ENCODE measurements at places on chromosomes 1 and 21. TPM values are rescaled to one million over a fixed set of nuclear protein-coding genes. Genes with fewer than 3 reads are reported as not detected.

GRCh38 chr1:3604468-3604974, 6.8 kb downstream of the MEGF6 start:
- DNase-seq, result no peak

Gene SPRR2F
- not detected for total RNA-seq

Gene DLGAP3
- 0.74 TPM for total RNA-seq

Gene RPS6KC1
- total RNA-seq, result 5.3 TPM

DNA sequence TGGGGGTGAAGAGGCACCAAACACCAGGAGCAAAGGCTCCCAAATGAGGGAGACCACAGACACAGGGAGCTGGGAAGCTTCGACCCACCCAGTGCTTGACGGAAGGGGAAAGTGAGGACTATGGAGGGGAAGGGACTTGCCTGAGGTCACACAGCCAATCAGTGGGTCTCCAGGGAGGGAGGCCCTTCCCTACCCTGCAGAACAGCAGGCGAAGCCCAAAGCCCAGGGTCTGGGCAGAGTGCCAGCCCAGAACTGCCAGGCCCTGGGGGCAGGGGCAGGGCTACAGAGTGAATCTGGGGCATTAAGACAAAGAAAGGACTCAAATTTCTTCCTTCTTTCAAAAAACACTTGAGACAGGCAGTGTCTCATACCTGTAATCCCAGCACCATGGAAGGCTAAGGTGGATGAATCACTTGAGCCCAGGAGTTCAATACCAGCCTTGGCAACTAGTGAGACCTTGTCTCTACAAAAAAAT, 45.5 kb upstream of the ECE1 start:
- DNase-seq, result no peak

DNA sequence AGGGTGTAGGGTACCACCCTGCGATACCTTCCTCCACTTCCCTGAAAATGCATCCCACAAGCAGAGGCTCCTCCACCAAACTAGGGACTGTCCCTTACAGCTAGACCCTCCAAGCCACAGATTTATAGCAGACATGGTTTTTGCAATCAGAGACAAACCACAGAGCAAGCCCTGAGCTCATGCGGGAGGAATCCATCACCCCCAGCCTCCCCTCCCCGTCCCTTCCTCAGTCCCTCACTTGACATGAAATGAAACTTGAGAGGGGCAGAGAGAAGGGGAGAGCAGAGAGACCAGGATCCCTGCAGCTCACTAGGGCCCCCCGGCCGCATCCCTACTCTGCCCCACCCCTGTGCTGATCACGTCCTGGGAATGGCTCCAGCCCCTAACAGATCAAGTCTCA, 94.9 kb downstream of the MRPL37 start:
- DNase-seq, result no peak

DNA sequence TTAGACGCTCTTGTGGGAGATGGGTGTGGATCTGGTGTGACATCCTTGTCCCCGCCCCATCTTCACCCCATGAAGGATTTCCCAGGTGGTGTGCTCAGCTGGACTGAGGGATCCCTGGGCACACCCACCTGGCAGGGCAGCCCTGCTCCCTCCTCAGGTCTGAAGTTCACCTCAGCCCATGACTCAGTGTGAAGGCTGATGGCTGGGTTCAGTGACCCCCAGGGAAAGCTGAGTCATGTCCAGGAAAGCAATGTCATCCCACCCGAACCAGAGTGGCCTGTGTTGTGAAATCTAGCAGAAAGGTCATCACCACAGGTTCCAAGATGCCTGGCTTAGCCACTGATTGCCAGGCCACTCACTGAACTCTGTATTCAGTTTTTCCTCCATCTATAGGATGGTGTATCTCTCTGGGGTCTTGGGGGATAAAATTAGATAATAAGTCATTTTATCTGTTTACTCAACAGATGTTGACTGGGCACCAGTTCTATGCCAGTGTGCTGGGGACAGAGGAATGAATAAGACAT, 97.7 kb upstream of the JUN start:
- no peak for DNase-seq

GRCh38 chr1:167223144-167224103, 2.7 kb downstream of the POU2F1 start:
- DNase-seq, result no peak

Gene MROH9
- total RNA-seq, result not detected

Gene PAFAH2
- 8.8 TPM for total RNA-seq

- DNase-seq, result no peak
These were observed 15.3 kb downstream of the ADORA1 start for GRCh38 chr1:203142684-203143408.

DNA sequence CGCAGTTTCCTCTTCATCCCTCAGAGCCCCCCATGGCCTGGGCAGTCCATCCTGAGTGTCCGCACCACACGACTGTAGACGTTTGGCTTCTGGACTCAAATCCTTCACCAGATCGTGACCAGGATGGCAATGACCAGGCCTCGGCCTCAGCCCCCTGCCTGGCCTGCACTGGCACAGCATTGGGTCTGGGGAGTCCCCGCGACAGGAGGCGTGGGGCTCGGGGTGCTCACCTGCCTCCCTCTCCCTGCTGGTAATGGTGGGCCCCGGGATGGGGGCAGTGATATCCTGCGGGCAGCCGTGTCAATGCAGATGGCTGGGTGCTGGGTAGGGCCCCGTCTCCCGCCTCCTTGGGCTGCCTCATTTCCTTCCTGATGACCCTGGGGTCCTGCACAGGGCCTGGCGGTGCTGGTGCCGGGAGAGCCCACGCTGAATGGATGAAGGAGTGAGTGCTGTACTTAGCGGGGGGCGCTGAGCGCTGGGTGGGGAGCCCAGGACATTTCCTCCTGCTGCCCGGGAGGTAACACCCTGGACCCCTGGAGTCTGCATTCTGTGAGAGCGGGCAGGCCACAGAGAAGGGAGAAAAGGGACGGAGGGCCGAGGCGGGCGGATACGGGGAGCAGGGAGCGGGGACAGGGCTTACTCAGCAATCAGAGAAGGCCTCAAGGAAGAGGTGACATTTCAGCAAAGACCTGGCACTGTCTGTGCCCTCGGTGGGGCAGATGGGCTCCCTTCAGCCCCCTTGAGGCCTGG, 2.1 kb upstream of the TNFRSF14 start:
- DNase-seq, result no peak

Gene SPAG17
- total RNA-seq, result not detected

DNA sequence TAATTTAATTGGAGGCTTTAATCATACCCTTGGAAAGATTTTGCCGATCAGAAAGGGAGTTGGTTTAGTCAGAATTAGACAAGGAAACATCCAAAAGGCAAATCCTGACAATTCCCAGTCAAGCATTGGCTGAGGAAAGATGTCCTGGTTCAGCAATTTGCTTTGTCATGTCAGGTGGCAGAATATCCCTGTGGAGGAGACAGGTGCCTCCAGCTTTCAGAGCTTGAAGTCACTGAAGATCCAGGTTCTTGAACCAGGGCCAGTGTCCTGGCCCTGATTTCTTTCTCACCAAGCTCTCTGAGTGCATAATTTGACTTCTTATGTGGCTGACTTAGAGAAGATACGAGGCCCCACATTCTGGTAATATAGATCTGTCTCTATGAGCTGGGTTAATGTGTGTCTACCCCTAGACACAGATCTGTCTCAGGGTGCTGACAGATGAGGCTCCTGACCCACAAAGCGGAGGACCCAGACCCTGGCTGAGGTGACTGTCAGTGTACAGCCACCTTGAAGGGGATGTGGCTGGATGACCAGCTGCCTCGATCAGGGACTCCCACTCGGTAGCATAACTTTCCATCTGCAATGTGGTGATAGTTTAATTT, 118.9 kb downstream of the HHAT start:
- DNase-seq, result no peak

Gene DCDC2B
- not detected for total RNA-seq

DNA sequence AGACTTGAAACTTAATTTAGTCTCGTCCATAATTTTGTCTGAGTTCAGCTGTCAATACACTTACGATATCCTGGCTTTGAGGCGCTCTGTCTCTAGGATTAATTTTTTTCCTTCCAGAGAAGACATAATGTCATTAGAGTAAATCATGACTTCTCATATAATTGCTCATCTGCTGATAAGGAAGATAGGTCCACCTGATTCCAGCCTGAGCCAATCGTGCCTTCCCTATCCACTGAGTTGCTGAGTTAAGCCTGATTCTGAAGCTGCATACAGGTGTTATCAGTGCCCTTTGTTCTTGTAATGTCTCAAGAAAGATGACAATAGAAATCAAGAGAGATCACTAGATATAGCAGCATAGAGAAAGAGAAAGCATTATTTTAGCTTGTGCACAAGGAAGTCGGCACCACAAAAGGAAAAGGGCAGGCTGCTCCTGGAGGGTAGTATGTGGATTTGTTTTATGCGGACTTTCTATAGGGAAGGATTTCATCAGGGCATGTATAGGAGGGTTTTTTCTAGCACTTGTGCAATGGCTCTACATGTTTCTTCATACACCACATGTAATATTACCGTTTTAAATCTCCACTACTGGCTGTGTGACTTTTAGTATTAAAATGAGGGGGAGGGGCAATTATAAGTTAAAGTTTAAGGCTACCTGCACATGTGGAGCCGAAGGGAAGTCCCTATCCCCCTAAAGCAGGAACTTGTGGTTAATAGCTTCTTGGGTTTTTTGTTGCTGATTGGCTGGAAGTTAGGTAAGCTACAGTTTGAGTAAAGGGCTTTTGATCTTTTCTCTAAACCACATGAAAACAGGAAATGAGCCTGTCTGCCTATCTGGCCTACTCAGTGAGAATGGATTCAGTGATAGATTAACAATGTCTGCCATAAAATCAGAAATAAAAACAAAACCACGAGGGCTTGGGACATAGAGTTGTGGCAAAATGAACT, 133.4 kb downstream of the PLPPR5 start:
- peak; percentile 30 for DNase-seq

GRCh38 chr1:9593492-9594465, 5.1 kb downstream of the TMEM201 start:
- peak; percentile 68 for DNase-seq

- DNase-seq, result no peak
These were observed 2.2 kb upstream of the MATN1 start for GRCh38 chr1:30725450-30726095.

DNA sequence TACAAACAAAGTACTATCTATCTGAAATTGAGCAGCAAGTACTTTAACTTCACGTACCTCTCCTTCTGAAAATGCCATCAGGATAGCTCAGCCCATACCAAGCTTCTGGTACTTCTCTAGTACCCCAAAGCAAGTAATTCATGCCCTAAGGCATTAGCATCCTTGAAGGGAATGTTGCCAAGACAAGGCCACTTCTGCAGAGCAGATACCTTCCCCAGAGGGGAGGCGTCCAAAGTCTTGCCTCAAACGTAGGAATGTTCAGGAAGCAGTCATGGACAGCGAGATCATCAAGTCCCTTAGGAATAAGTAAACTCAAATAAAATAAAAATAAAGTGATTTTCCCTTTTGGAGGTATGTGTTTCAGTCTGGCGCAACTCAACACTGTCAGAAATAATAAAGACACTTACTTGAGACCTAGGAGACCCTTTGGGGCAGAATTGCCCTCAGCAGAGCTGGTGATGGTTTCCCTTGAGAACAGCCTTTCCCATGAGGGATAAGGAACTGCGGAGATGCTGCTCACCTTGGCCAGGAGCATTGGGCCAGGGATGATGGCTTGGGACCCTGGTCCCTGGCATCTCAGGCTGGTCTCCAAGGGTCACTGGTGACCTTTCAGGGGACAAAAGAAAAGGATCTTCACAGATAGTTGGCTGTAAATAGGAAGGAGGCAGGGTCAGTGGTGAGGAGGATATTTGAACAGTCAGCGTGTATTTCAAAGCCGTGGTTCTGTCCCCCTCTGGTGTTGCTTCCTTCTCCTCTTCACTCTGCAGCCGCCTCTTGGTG, 522.9 kb downstream of the KIF26B start:
- no peak for DNase-seq

DNA sequence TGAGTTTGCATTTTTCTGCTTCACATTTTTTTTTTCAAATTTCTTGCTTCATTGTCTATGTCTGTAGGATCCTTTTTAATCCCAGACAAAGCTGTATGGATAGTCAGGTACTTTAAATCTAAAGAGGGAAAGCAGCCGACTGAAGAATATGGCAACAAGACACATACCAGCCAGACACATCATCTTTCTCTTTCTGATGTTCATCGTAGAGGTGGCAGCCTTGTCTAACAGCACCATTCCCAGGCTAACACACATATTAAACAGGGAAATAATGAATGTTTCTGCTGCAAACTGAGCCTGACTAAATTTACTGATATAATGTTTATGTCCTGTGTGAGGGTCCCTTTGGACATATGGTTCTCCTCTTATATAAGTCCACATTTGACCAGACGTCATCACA, 3.7 kb upstream of the TEKT2 start:
- no peak for DNase-seq

- DNase-seq, result no peak
These were observed 24.9 kb upstream of the GRHL3 start for GRCh38 chr1:24294228-24294672.

DNA sequence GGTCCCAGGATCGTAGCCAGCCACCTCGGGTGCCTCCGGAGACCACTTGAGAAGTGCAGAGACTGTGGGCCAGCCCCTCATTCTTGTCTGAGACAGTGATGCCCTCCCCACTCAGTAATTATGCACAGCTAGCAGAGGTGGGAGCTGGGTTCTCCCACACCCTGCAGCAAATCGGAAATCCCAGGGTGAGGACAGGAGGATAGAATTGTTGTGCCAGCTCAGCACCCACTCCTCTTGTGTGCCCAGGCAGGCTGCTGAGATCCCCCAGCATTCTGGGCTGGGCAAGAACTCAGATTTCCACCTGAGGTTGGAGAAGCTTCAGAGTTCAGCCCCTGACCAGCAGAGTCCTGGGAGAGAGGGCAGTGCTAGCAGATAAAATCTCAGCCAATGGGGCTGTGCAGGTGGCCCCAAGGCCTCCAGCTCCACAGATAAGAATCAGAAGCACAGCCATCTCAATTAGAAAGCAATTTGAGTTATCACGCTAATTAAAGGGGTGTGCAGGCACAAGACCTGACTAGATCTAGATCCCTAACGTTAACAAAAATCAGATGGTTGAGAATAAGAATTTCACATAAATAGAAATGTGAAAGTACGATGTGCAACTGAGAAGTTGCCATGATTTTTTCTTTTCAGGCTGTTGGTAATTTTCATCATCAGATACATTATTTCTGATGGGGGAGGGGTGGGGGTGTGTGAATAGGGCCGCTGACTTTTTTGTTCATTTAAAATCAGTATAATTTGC, 45.5 kb upstream of the IRF2BP2 start:
- no peak for DNase-seq

DNA sequence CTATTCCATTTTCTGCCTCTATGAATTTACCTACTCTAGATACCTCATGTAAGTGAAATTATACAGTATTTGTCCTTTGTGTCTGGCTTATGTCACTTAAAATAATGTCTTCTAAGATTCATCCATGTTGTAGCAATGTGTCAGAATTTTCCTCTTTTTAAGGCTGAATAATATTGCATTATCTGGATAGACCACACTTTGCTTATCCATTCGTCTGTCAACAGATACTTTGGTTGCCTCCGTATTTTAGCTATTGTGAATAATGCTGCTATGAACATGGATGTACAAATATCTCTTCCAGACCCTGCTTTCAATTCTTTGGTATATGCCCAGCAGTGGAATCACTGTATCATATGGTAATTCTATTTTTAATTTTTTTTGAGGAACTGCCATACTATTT, 10.1 kb upstream of the CCSAP start:
- DNase-seq, result no peak

Measured in activated naive CD8-positive, alpha-beta T cell treated with anti-CD3 and anti-CD28 coated beads for 36 hours (primary cell).